ENCODE measurements at places on chromosomes 12 and 14.

DNA sequence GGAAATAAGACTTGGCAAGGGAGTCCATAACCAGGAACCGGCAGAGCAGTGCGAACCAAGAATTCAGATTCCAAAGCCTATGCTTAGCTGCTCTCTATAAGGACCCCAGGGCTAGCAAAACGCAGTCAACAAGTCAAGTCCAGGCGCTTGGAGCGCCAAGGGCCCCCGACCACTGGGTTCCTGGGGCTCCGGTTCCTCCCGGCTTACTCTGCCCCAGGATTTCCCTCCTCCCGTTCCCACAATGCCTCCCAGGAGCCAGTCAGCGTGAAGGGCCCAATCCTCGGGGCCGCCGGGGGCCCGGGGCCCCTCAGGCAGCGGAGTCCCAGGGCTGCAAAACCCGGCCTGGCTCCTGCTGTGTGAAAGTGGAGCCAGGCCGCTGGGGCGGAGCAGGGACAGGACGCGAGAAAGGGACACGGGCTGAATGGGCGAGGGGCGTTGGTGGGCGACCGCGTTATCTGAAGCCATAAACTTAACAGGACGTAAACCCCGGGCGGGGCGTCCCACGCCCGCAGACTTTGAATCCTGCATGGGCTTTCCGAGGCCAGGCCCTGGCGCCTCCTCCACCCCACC, 1.5 kb downstream of the KRT8 start:
- DNase-seq, result peak; percentile 44

GRCh38 chr12:92074889-92075288, 70.8 kb downstream of the BTG1 start:
- no peak for DNase-seq

DNA sequence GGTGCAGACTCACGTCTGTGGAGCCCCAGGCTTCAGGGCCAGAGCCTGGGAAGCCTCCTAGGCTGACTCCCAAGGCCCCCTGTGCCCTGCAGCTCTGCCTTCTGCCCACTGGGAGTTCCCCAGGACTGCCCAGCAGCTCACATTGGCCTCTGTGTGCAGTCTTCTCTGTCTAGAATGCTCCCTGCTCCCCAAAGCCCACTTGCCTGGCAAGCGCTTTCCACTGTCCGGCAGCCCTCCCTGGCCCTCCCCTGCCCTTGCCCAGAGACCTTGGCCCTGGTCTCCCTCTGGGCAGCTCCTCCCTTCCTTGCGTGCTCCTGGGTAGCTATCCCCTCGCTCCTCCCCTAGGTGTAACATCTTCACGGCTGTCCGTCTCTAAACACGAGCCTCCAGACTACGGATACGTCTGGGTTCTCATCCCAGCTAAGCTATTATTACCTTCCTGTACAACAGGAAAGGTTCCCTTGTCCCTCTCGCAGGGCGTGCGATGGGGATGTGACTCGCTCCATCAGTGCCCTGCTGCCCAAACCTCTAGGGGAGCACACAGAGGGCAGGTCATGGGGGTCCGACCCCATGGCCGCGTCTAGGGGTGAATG, 325.5 kb upstream of the RTL1 start:
- no peak for DNase-seq

- DNase-seq, result no peak
These were observed 54.6 kb downstream of the PAH start for GRCh38 chr12:102862486-102862885.

DNA sequence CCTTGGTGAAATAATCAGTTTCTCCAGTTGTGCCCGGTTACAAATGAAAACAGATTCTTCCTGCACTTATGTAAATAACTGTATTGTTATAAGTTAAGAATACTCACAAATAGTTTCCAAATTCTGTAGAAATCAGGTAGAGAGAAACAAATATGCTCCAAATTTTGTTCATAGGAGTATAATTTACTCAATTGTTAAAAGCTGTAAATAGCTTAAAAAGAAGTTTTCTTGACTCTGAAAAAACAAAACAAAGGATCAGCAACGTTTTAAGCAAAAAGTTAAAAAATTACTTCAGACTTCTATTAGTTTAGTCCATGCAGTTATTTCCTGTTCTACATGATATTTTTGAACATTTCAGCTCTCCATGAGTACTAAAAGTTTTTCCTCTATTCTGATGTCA, 30.0 kb upstream of the SLC38A4 start:
- DNase-seq, result no peak

All from activated CD4-positive, alpha-beta T cell treated with anti-CD3 and anti-CD28 coated beads for 24 hours (primary cell).